ENCODE measurements at places on chromosomes 1 and 21. TPM values are rescaled to one million over a fixed set of nuclear protein-coding genes. Genes with fewer than 3 reads are reported as not detected.

The C1orf232 gene
- not detected for total RNA-seq

GRCh38 chr1:10692401-10693021 is 103.9 kb downstream of the CASZ1 start:
- peak; percentile 84 for DNase-seq

- DNase-seq, result no peak
Measured at GRCh38 chr21:41712201-41712600, 54.7 kb downstream of the RIPK4 start.

GRCh38 chr1:238318294-238319110 is 427.8 kb upstream of the ZP4 start:
- DNase-seq, result peak; percentile 31

Data from HT-29 (cell line).